ENCODE measurements at places on chromosomes 16 and 17. TPM values are rescaled to one million over a fixed set of nuclear protein-coding genes. Genes with fewer than 3 reads are reported as not detected.

DNA sequence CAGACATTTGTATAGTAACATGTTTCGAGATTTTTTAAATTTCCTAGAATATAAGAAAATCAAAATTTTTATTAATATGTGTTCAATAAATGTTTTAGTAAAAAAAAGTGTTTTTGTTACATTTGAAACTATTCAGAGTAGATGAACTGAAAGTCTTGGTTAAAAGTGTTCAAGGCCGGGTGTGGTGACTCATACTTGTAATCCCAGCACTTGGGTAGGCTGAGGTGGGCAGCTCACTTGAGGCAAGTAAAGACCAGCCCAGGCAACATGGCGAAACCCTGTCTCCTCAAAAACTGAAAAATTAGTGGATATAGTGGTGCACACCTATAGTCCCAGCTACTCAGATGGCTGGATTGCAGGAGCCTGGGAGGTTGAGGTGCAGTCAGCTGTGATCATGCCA lies 16.8 kb upstream of the PHKG2 start:
- DNase-seq, result no peak

DNA sequence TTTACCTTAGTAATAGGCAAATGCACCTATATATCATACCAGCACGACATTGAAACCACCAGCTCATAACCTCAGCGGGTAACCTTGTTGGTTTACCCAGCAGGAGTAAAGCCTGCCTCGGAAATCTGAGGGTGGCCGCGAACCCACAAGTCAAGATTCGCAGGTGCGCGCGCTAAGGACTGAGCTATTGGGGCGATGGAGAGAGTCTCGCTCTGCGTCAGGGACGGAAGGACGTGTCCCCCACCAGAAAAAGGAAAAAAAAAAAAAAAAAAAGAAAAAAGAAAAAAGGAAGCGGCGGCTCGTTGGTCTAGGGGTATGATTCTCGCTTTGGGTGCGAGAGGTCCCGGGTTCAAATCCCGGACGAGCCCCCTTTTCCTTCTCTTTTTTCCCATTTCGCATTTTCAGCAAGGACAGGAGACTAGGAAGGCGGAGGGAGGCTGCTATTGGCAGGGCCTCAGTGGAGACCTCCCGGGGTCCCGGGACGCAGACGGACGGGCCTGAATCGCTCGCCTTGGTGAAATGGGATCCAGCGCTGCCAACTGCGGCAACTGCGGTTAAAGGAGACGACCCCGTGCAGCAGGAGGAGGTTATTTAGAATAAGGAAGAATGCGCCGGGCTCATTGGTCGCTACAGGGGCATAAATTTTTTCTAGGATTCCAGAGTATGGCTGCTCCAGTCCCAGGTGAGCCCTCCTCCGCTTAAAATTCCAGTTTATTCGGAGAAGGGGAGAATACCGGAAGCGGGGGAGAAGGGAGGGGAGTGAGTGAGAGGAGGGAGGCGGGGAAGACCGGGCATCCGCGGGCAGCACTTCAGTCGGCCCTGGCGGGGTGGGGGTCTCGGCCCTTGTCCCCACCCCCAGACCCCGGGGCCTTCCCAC lies at the start of gene OR1F1:
TSS of gene OR1F1 (plus strand) at position 407 of the 877 bp plus-strand sequence.
- peak; percentile 68 for DNase-seq

The SF3B3 gene
- total RNA-seq, result 190 TPM

The NFAT5 gene
- total RNA-seq, result 7.1 TPM

DNA sequence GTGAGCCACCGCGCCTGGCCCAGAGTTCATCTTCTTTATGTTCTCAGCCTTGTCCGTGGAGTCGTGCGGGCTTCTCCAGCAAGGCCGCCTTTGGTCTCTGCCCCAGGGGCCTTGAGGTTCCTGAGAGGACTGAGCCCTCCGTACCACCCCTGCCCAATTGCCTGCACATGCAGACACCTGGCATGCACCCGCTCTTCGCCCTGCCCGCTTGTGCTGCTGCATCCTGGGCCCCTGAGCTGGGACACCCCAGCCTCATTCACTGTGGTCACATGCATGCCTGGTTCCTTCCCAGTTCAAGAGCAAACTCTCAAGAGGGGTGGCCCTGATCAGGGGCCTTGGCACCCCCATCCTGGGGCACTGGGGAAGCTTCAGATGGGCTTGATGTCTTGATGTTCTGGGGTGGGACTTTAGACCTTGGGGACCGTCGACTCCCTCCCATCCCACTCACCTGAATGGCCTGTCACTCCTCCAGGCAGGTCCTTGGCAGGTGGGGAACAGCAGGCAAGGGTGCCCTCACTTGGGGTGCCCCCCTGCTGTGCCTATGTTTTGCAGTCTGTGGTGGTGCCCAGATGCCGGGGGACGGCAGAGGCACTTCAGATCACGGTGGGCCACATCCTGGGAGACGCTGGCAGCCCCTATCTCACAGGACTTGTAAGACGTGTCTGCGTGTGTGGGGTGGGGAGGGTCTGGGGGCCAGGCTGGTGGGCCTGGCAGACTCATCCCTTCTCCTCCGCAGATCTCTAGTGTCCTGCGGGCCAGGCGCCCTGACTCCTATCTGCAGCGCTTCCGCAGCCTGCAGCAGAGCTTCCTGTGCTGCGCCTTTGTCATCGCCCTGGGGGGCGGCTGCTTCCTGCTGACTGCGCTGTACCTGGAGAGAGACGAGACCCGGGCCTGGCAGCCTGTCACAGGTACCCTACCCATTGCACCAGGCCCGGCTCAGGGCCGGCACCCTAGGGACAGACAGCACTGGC lies 12.7 kb upstream of the SPNS2 start:
- no peak for DNase-seq

DNA sequence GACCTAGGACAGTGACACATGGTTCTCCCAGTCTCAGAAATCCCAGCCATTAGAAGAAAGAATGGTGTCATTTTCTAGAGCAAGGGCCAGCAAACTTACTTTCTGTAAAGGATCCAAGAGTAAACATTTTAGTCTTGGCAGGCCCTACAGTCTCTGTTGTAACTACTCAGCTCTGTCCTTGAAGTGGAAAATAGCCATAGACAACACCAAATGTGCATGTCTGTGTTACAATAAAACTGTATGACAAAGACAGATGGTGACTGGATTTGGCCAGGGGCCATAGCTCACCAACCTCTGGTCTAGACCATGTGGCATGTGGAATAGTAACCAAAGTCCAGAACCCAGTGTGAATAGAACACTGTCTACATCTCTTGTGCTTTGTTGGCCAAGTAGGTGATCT lies 286.5 kb downstream of the HS3ST4 start:
- no peak for DNase-seq

DNA sequence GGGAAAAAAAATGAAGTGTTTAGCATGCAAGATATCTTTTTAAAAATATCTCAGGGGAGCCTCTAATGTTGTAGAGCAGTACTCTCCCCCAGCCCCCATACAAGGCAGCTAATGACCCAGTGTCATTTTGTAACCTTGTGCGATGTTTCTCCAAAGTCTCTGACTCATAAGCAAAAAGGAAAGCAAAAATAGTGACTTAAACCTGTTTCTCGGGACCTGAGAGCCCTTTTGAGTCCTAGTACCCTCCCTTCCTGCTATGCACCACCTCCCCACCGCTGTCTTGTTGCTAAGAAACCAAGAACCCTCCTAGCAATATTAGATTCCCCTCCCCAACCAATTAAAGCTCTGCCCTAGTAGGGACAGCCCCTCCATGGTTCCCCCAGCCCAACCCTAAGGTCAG lies 2.8 kb downstream of the MYCBPAP start:
- DNase-seq, result no peak

The ECI1 gene
- total RNA-seq, result 87.3 TPM

DNA sequence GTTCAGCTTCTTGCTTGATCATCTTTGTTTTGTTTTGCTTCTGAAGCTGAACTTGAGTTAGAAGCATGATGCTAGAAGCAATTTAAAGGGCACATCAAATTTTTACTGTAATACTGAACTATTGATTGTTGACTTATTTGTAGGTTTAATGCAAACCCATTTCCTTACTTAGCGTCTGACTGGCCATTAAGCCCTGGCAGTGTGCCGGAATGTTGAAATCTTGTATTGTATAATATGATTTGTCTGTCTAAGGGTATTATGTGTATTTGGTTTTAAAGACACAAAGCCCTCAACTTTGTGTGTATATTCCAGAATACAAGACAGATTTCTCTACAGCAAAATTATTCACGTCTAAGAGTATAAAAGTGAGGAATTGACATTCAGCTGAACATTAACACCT lies 39.7 kb downstream of the NUP93 start:
- no peak for DNase-seq

The TP53TG3 gene
- not detected for total RNA-seq

GRCh38 chr17:32956240-32956970 lies 28.5 kb downstream of the TMEM98 start:
- no peak for DNase-seq

DNA sequence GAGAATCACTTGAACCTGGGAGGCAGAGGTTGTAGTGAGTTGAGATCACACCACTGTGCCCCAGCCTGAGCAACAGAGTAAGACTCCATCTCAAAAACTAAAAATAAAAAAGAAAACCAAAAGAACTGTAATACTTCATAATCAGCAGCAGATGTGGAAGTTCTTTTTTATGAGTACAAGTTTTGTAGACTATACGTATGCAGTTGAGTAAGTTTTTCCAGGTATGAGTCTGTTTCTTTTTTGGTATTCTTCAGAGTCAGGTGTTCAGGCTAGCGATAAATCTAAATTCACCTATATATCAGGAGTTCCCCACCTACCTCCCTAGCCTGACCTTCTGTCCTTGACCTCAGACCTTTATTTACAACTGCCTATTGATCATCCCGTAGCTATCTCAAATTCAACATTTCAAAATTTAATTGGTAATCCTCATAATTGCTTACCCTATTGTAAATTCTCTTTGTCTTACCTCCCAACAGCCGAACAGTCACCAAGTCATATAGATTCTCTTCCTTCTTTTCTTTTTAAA lies 10.7 kb downstream of the DCTN5 start:
- no peak for DNase-seq

The SLC12A4 gene
- 35.8 TPM for total RNA-seq

DNA sequence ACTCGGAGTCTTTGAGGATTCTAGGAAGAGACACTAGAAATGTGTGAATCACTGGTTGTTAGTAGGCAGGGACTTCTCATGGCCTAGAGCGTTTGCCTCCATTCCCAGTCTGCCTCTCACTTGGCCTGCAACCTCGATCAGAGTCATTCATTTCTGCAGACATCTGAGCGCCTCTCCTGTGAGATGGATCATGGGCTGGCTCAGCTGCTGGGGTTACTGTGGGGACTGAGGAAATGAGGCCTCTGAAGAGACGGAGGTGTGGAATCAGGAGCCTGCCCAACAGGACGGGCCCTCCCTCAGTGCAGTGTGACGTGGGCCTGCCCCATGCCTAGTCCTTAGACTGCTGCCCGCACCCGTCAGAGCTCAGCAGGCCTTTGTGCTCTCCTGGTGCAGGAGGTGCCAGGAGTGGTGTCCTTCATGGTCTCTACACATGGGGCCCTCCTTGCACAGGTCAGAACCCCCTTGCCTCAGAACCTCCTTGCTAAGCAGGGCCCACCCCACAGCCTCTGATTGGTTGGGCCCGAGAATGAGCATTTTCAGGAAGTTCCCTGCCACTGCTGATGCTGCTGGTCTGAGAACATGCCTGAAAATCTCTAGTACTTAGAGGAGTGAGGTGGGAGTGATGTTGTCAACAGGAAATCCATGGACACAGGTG lies 99.4 kb downstream of the NPIPB11 start:
- DNase-seq, result no peak

Measured in NCI-H460 (cell line).